ENCODE measurements at places on chromosomes 13 and 19.
A peak's percentile ranks its signal among the peaks of the same experiment; 100 is the strongest.

DNA sequence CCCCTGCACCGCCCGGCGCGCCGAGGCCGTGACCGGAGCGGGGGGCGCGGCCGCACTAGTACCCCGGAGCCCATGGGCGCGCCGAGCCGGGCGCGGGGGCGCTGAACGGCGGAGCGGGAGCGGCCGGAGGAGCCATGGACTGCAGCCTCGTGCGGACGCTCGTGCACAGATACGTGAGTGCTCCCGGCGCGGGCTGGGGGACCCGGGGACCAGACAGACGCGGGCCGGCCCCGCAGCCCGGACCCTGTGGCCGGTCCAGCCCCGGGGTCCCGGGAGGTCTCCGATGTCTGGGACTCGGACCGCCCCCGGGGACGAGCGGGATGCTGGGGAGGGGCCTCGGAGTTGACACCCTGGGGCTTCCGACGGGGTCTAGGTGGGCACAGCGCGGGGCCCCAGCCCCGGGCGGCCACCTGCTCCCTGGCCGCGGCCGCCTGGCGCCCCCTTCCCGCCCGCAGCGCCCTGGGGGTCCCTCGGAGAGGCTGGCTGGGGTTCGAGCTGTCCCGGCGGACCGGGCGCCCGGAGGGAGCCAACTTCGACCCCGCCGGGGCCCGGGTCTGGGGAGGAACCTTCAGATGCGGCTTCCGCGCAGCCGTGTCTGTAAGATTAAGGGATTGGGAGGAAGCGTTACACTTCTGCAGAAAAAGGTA lies 568 bp downstream of the ATP11A start:
- no peak for DNase-seq

DNA sequence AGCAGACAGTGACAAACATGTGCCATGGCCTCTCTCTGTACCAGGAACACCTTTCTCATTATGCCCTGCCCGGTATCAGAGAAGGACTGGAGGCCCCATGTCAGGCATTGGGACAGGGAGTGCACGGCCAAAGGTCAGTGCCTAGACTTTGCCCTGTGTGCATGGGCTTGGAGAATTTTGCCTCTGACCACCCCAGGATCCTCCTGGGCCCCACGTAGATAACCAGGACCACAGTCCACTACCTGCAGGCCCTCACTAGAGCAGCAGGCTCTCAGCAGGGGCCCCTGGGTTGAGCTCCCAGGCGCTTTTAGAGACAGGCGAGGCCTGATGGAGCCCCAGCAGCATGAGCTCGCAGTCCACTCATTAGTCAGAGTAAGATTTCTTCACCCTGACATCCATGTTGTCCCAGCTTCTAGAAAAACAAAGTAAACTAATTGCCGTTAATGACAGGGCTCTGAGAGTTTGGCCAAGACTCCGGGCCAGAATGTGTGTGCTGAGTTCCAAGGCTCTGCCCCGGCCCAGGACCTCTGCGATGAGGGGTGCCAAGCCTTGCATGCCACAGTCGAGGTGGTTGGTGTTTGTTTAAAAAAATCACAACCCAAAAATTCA lies 42.7 kb downstream of the CAPN12 start:
- DNase-seq, result no peak

GRCh38 chr13:113800576-113800926 lies 41.5 kb downstream of the TMEM255B start:
- DNase-seq, result no peak

DNA sequence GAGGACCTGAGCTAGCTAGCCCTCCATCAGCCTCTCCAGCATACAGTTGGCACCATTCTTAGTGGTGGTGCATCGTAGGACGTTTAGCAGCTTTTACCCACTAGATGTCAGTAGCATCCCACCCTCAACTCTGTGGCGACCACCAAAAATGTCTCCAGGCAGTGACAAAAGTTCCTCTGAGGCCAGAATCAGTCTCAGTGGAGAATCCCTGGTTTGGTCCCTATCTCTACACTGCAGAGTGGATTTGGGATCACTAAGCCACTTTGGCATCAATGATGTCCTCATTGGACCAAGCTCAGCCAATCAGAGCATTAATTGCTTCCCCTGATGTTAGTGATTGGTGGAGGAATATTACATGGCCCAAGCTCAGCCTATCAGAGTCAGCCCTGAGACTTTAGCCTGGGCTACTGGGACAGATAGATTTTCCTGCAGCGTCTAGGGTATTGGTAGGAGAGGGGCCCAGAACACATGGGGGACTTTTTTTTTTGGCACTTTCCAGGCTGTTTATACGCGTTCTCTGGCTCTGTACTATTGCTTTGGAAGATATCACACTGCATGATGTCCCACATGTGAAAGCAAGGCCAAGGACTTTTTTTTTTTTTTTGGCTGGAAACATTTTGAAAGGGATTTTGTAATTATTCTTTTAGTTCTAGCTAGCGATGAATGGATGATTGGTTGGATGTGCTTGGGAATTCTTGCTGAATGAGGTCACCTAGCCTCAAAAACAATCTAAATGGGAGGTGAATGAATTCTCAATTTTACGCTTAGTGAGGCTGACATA lies 7.0 kb downstream of the TMEM221 start:
- DNase-seq, result peak; percentile 61

DNA sequence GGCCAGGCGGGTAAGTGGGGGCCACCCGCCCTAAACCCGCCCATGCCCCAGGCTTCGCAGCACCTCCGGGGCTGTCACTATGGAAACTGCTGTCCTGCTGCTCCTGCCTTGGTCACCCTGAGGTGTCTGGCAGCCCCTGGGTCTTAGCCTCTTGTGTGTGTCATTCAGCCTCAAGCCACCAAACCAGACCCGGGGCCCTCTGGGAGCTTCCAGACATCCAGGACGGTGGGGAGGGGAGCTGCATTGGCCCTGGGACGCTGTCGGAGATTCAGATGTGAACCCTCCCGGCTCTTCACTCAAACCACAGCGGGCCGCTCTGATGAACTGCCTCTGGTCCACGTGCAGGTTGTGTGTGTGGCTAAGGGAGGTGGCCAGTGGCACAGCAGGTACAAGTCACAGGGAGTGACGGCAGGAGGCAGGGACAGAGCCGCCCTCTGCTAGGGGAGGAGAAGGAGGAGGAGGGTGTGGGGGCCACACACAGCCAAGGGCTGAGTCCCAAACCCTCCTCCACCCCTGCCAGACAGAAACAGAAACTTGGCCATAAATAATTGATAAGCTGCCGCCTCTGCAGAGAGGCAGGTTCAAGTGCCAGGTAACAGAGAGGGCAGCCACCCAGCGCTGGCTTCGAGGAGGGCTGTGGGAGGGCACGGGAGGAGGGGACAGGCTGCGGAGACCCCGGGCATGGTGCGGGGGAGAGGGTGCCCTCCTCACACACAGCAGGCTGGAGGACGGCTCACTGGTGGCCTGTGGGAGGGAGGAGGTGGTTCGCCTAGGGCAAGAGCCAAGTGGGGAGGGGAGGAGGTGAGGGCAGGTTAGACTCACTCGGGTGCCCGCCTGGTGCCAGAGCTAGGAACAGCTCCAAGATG lies 8.0 kb downstream of the NANOS3 start:
- no peak for DNase-seq

DNA sequence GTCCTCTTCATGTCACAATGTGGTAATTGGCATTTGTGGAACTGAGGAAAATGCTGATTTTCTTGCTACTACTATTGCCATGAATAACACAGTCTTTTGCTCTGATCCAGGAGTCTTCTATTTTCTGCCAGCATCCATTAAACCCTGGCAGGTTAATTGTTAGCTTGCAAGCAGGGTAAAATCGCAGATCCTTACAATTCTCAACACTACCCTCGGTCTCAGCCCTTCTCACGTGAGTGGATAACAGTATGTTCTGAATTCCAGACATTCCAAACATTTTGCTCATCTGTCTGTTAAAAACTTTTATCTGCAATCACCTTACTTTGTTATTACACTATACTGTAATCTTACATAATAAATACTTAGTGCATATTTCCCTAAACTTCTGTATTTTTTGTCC lies 251.3 kb upstream of the ATXN8OS start:
- DNase-seq, result no peak

- DNase-seq, result peak; percentile 71
Observed at GRCh38 chr19:2051773-2052704, 995 bp upstream of the MKNK2 start.

GRCh38 chr19:48627201-48627864 lies 8.0 kb downstream of the SPHK2 start:
- no peak for DNase-seq

GRCh38 chr19:35645680-35646511 lies 2.2 kb upstream of the COX6B1 start:
- DNase-seq, result no peak

- DNase-seq, result no peak
Observed at GRCh38 chr13:114118086-114118485, 14.3 kb downstream of the RASA3 start.

- no peak for DNase-seq
Observed at GRCh38 chr13:75309981-75310580, 171.9 kb downstream of the TBC1D4 start.

GRCh38 chr19:17325881-17326594 lies 8.6 kb downstream of the ANO8 start:
- DNase-seq, result no peak

GRCh38 chr13:37065890-37066526 lies 6.5 kb upstream of the SUPT20H start:
- no peak for DNase-seq

DNA sequence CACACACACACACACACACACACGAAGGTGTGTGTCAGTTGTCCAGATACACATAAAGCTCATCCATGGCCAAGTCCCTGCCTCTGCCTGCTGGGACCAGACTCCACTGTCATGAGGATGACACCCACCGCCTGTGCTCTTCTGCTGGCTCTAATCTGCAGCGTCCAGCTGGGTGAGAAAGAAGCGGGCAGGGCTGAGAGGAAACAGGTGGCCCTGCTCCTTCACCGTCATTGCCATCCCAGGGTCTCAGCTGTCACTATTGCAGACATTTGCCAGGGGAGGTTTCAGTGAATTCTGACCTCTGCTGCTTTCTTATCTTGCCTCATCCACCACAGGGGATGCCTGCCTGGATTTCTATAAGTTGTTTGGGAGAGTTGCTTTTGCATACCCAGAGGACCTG lies 31.4 kb downstream of the SCGB2B2 start:
- no peak for DNase-seq

DNA sequence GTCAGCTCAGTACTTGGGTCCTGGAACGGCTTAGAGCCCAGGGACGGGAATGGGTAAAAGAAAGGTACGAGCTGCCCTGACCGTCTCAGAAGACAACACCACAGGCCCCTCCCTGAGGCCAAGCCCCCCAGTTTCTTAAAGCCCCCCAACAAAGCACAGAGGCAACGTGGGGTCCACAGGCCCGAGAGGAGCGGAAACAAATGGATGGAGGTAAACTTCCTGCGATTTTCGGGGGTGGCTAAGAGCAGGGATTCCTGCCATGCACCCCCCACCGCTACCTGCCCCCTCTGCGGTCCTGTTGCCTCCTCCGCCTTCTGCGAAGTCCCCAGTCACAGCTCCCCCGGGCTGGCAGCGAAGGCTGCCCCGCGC lies 48.2 kb downstream of the PTPRS start:
- no peak for DNase-seq

GRCh38 chr13:91491980-91492379 lies 93.6 kb downstream of the GPC5 start:
- DNase-seq, result no peak

DNA sequence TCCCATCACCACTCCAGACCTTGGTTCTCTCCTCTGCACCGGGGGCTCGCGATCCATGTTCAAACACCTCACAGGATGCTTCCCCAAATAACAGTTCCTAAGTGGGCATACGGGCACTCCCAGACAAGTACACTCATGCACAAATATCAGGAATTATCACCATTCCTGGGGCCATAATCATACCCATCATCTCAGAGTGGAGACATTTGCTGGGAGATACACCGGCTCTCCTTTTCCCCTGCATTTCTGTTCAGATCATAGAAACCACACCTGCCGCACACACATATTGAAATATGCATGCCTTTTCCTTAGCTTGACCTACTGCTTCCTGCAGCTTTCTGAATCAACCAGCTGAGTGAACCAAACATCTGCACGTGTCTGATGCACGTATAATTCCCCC lies 33.9 kb upstream of the MBNL2 start:
- DNase-seq, result no peak

- DNase-seq, result no peak
Observed at GRCh38 chr13:112056284-112056727, 10.6 kb upstream of the SOX1 start.

DNA sequence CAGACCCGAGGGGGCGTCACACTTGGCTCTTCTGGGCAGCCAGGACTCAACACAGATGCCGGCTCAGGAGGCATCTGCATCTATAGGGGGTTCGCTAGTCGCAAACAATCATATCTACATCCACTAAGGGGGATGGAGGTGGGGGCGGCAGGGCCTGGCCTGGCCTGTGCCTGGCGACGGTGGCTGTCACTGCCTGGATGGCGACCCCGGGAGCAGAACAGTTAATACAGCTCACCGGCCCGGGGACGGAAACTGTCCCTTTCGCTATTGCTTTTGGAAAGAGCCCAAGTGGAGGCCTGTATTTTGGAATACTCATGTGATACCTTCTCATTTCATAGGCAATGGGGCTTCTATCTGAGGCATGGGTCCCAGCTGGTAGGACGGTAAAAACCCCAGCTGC lies 17.7 kb downstream of the SGTA start:
- DNase-seq, result no peak

DNA sequence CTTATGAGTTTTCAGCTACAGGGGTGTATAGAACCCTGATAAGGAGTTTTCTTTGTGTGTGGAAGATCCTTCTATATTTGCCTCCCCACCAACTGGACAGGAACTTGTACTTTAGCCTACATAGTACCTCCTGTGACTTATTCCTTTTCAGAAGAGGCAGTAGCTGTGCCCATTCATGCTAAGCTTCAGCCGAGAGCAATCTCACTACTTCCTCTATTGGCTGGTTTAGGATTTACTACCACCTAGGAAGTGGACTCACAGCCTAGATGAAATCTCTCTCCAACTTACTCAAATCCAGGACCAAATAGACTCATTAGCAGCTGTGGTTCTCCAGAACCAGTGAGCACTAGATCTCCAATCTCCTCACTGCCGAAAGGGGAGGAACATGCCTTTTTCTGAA lies 2.3 kb upstream of the REX1BD start:
- DNase-seq, result no peak

GRCh38 chr19:7476777-7477494 lies 11.9 kb downstream of the PEX11G start:
- DNase-seq, result no peak

- no peak for DNase-seq
Observed at GRCh38 chr19:7874897-7875273, 695 bp upstream of the PRR36 start.

DNA sequence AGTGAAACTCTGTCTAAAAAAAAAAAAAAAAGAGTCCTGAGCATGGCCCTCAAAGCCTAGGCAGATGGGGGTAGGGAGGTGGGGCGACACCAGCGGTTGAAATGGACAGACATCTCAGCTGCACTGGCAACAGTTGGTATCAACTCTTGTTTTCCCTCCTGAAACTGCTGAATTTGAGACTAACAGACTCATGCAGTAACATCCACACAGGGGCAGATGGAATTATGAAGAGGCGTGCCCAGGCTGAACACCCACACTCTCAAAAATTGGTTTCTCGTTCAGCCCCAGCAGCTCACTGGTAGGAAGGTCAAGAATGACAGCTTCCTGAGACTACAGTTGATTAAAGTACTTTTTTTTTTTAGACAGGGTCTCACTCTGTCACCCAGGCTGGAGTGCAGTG lies 24.1 kb downstream of the PBX4 start:
- DNase-seq, result no peak

All from Jurkat, Clone E6-1 (cell line).